ENCODE measurements at places on chromosomes 12 and 14.

DNA sequence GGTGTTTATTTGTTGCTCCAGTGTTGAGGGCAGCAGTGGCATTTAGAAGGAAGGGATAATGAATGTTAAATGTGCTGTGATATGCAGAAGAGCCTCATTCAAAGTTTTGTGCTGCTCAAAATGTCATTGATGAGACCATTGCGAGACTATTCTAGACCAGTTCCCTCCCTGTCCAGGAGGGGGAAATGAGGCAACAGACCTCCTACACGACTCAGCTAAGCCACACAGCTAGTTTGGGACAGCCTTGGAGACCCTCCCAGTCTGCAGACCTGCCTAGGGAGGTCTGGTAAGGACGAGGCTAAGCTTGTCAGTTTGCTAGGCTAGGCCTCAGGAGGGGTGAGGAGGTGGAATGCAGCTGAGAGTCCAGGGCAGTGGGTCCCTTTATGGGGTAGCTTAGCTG lies 116.0 kb downstream of the NRXN3 start:
- no peak for DNase-seq

GRCh38 chr14:65106736-65107135 lies 4.4 kb upstream of the MAX start:
- no peak for DNase-seq

DNA sequence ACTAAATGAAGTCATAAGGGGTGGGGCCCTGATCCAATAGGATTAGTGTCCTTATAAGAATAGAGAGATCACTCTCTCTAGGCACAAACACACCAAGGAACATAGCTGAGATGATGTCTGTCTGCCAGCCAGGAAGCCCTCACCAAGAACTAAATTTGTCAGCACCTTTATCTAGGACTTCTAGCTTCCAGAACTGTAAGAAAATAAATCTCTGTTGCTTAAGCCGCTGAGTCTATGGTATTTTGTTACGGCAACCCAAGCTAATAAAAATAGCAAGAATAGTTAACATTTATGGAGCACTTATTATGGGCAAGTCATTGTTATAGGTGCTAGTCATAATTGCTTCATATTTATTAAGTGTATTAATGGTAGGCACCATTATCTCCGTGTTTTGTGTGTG lies 249.6 kb downstream of the MSRB3 start:
- no peak for DNase-seq

DNA sequence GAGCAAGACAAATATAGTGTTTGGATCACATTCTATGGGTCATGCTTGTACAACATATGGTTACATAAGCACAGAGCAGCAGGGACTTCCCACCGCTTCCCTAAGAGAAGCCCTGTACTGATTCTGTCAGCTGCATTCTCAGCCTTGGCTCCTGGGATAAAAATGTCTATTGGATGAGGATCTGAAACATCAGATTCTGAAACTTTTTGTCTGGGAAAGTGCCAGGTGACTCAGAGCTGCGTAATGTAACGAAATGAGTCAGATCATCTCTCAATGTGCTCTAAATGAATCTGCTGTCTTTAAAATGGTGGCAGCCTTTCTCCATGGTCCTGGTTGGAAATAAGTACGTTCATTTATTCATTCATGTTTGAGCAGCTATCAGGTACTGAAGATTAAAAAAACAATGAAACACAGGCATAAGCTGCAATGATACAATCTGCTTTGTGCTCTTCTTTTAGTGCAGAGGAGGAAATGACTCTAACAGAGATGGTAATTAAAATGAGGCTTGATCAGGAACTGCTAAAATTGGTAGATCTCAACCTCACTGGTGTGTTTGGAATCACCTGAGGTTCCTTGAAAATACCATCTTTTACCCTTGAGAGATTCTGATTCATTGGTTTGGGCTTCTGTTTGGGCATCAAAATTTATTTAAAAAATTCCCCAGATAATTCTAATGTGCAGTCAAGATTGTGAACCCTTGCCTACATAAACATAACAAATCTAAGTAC lies 99.1 kb upstream of the NAP1L1 start:
- no peak for DNase-seq

GRCh38 chr12:30044206-30044605 lies 260.5 kb upstream of the TMTC1 start:
- no peak for DNase-seq

DNA sequence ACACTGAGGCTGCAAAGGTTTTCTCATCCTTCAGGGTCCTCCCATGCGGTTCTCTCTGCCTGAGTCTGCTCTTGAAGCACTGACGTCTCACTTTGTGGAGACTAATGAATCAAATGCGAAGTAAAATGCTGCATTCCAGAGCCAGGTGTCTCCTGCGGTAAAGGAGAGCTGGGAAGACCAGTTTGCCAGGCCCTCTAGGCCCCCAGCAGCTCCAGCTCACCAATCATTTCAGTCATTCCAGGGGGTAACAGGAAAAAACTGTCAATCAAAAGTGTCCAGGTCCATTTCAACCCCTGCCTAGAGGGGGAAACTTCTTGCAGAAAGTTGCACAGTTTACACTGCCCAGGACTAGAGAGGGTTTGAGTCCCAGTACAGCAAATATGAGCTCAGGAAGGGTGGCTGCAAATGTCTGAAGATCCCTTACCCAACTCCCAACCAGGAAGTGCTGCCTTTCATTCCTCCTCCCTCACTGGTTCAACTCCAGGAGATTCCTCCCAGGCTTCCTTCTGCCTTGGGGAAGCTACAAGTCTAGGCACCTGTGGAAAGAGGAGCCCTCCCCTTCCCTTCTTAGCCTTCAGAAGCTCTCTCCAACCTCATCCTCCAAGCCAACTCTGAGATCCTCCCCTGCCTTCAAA lies 2.7 kb upstream of the NXPH4 start:
- DNase-seq, result no peak

- no peak for DNase-seq
Observed at GRCh38 chr14:92511453-92512238, 1.9 kb upstream of the RIN3 start.

GRCh38 chr14:96252999-96253539 lies 2.9 kb upstream of the BDKRB1 start:
- no peak for DNase-seq

- no peak for DNase-seq
Observed at GRCh38 chr12:73656375-73656774, 881.3 kb upstream of the ATXN7L3B start.
